ENCODE measurements at places on chromosomes 4 and X. TPM values are rescaled to one million over a fixed set of nuclear protein-coding genes. Genes with fewer than 3 reads are reported as not detected.

DNA sequence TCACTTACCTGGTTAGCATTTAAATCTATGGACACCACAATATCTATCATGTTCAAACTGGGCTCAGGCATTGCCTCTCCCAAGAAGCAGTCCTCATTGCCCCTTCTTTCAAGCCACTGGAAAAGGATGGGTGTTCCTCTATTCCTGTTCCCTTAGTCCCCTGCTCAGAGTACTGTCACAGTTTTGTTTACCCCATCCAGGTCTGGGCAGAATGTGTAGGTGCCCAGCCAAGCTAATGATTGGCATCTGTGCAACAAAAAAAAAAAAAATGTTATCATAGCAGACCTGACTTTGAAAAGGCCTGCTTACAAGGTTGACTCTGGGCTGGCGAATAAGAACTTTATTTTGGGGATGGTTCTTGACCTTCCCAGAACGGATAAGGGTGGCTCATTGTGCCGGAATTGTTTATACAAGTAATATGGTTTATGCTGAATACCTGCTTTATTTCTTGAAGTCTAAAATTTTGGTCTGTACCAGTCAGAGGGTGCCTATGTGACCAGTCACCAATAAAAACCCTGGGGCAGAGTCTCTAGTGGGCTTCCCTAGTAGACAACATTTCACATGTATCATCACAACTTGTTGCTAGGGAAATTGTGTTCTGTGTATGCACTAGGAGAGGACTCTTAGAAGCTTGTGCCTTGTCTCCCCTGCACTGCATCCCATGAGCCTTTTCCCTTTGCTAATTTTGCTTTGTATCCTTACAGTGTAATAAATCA, 47.9 kb downstream of the JADE3 start:
- no peaks in the 10 kb centered on the region for H3K4me1 ChIP-seq
- no peaks in the 10 kb centered on the region for H3K27me3 ChIP-seq
- H3K36me3 ChIP-seq: no peaks in the 10 kb centered on the region
- no peak overlapping the region for H3K27ac ChIP-seq
- DNase-seq: no peak
- H3K4me3 ChIP-seq: no peak overlapping the region

DNA sequence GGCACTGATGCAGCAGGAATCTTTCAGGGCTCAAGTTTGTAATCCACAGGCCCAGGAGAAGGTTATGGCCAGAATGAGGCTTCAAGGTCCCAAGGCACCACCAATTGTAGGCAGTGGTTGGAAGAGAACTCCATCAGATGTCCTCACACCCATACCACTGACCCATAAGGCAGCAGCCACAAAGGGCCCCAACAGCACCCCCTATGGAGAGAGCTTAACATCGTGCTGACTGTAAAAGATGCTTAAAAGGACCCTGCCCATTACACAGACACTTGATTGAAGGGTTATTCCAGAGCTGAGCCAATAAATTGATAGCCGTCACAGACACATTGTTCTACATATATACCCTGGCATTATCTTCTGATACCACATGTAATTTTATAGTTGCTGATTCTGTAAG, 113.7 kb downstream of the SOWAHB start:
- H3K4me3 ChIP-seq: no peak overlapping the region
- no peak for DNase-seq
- H3K4me1 ChIP-seq: peaks cover 2% of the 10 kb centered on the region
- no peak overlapping the region for H3K27ac ChIP-seq
- H3K27me3 ChIP-seq: no peaks in the 10 kb centered on the region

Gene SPANXN4
- total RNA-seq: not detected

Gene F8A2
- total RNA-seq: not detected

Gene RAB39B
- 9.3 TPM for total RNA-seq

Gene NAP1L3
- 58.8 TPM for total RNA-seq

Gene CXCL1
- total RNA-seq: 0.69 TPM

DNA sequence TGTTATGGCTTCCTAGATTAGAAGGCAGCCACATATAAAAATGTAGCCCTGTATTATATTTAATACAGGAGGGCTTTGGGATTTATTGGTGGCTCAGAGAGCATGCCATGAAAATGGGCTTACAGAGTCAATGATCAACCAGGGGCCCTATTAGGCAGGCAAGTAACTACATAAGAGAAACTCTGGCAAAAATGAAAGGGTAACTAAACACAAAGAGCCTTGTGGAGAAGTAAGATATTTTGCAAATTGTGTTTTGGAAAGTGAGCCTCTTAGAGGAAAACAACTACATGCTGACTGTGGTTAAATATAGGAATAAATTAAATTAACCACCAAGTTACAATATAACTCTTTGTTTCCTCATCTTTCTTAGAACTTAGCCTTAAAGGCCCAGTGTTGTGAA, 5.5 kb downstream of the SAT1 start:
- H3K4me3 ChIP-seq: no peak overlapping the region
- H3K27ac ChIP-seq: no peak overlapping the region
- H3K27me3 ChIP-seq: no peaks in the 10 kb centered on the region
- H3K4me1 ChIP-seq: no peaks in the 10 kb centered on the region
- no peaks in the 10 kb centered on the region for H3K36me3 ChIP-seq

- no peak overlapping the region for H3K27ac ChIP-seq
- H3K27me3 ChIP-seq: peaks cover 12% of the 10 kb centered on the region
- DNase-seq: no peak
- peaks cover 10% of the 10 kb centered on the region for H3K4me1 ChIP-seq
- H3K36me3 ChIP-seq: peaks cover 3% of the 10 kb centered on the region
Observed at GRCh38 chr4:30727409-30727808, 7.2 kb downstream of the PCDH7 start.

GRCh38 chr4:154464654-154465053, 26.9 kb downstream of the DCHS2 start:
- no peaks in the 10 kb centered on the region for H3K27me3 ChIP-seq
- peaks cover 3% of the 10 kb centered on the region for H3K4me1 ChIP-seq
- H3K36me3 ChIP-seq: no peaks in the 10 kb centered on the region
- no peak overlapping the region for H3K4me3 ChIP-seq

Gene ADGRL3
- total RNA-seq: 13.0 TPM

Gene LRIT3
- 0.21 TPM for total RNA-seq

Gene NDUFC1
- 62.0 TPM for total RNA-seq

Gene UGT2B10
- total RNA-seq: not detected

Data from H1 (cell line).